HCT116 (cell line): ENCODE measurements at places on chromosomes 4 and X.

DNA sequence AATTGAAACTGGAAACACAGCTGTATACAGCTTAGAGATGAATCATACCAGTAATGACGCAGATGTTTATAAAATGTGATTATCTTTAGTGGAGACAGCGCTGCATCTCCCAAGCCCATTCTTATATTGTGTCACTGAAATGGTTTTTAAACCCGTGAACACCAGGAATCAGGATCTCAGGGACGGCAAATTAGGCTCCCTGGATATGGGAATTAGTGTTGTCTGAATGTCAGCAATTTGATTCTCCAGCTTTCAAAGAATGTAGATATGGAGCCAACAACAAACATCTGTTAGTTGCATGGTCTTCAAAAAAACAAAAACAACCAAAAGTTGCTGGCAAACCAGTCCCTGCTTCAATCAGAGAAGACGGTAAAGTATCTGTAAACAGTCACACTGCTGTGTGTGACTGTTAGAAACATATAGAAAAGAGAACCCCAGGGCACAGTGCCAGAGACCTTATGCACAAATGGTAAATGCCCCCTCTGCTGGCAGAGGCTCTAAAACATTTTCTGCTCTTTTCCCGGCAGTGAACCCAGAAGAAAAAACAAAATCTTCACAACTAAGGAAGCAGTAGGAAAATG, 351.9 kb upstream of the FTHL17 start:
- no peak overlapping the region for H3K27ac ChIP-seq
- H3K27me3 ChIP-seq: no peaks in the 10 kb centered on the region
- H3K36me3 ChIP-seq: no peaks in the 10 kb centered on the region
- no peak for DNase-seq
- no peaks in the 10 kb centered on the region for H3K4me1 ChIP-seq
- no peak overlapping the region for H3K4me3 ChIP-seq

DNA sequence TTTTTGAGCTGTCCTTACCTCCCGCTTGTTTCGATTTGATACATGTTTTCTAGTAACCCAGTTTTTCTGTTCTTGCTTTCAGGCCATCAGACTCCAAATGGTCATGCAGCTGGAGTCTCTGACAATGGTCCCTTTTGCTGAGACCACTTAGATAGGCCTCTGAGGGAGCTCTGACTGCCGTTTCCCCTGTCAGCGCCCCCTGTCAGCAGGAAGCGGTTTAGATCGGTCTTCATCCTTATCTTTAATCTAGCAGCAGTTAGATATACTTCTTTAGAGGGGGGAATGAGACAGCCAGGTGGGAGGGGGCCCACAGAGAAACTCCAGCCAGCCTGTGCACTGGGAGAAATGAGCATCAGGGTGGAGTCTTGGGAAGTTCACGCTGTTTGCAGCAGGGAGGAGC, 457.9 kb downstream of the GPAT3 start:
- no peaks in the 10 kb centered on the region for H3K4me1 ChIP-seq
- no peaks in the 10 kb centered on the region for H3K27me3 ChIP-seq
- H3K36me3 ChIP-seq: no peaks in the 10 kb centered on the region
- no peak for DNase-seq

GRCh38 chr4:140427919-140428471, 547 bp upstream of the CLGN start:
- H3K36me3 ChIP-seq: no peaks in the 10 kb centered on the region
- H3K4me1 ChIP-seq: peaks cover 11% of the 10 kb centered on the region
- peak overlapping the region; percentile 67 for H3K4me3 ChIP-seq

GRCh38 chr4:56345458-56345857, 41.8 kb downstream of the AASDH start:
- H3K27me3 ChIP-seq: no peaks in the 10 kb centered on the region
- no peaks in the 10 kb centered on the region for H3K36me3 ChIP-seq
- DNase-seq: no peak

- H3K36me3 ChIP-seq: no peaks in the 10 kb centered on the region
- no peak for DNase-seq
- no peaks in the 10 kb centered on the region for H3K27me3 ChIP-seq
- H3K27ac ChIP-seq: no peak overlapping the region
- H3K4me1 ChIP-seq: peaks cover 26% of the 10 kb centered on the region; the same call in 1 of the 2 replicates
- no peak overlapping the region for H3K4me3 ChIP-seq
Measured at GRCh38 chr4:140096921-140097320, 57.1 kb downstream of the MAML3 start.

DNA sequence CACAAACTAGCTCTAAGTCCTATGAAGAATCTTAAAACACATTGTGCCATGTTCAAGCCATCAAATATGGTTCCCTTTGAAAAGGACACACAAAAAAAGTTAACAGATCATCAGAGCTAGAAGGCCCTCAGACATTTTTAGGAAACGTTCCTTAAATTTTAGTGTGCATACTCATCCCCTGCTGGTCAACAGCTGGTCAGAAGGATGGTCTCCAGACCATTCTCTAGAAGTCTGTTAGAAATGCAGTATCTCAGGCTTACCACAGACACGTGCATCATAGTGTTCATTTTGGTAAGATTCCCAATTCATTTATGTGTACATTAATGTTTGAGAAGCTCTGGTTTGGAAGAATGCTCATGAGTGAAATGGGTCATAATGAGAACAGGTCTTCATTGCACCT, 523.1 kb downstream of the INPP4B start:
- no peaks in the 10 kb centered on the region for H3K36me3 ChIP-seq
- no peak overlapping the region for H3K27ac ChIP-seq
- no peaks in the 10 kb centered on the region for H3K27me3 ChIP-seq
- no peaks in the 10 kb centered on the region for H3K4me1 ChIP-seq
- no peak for DNase-seq
